GM12892 (cell line): ENCODE measurements at places on chromosomes 16 and 17.

DNA sequence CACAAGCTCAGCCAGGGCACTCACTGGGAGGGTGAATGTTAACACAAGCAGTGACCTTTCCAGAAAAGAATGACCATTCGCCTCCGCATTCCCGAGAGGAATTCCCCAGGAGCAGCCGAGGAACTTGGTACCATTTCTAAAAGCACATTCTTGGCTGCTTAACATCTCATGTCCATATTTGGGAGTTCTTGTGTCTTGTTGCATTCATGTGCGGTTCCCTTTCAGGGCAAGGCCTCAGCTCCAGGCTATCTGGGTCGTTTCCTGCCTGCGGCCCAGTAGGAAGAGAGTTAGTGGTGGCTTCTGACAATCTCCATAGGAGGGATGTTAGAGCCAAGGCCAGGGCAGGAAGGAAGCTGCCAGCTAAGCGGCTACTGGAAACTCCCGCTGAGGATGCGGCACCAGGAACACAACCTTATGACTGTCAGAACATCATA is 27.8 kb upstream of the MEAK7 start:
- DNase-seq: no peak

- no peak for DNase-seq
These were observed 426.6 kb upstream of the CDH11 start for GRCh38 chr16:65548470-65548869.

DNA sequence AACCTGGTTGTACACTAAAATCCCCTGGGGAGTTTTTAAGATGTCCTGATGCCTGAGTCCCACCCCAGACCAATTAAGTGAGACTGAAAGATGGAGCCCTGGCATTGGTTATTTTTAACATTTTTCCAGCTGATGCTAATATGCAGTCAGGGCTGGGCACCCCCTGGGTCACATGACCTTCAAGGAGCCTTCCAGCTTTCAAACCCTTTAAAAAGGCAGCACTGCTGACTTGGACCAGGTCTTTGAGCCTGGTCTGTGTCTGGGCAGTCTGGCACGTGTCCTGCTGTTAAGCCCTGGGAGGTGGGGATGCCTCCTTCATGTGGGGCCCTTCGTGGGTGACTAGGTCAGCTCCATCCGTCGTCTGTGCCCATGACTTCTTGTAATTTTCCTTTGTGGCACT is 202.6 kb downstream of the CCDC182 start:
- DNase-seq: no peak

DNA sequence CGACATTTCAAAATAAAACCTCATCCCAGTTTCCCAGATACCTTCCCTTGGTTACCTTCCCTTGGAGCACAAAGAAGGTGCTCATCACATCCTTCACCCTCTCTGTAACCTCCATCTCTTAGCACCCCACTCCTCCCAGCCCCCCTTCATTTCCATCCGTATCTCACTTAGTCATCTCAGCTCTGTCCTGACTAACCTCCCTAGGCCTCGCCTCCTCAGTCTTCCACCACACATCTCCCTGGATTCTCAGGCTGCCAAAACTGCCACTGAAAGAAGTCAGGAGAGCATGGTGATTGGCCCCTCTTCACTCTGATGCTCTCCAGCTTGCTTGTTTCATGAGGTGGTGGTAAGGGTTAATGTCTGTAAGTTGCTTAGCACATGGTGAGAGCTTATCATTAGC is 2.3 kb downstream of the ZFP3 start:
- no peak for DNase-seq

- no peak for DNase-seq
These were observed 373.7 kb downstream of the HAPSTR1 start for GRCh38 chr16:9465161-9465560.

- DNase-seq: no peak
These were observed 8.9 kb downstream of the NMT1 start for GRCh38 chr17:45070001-45070400.

DNA sequence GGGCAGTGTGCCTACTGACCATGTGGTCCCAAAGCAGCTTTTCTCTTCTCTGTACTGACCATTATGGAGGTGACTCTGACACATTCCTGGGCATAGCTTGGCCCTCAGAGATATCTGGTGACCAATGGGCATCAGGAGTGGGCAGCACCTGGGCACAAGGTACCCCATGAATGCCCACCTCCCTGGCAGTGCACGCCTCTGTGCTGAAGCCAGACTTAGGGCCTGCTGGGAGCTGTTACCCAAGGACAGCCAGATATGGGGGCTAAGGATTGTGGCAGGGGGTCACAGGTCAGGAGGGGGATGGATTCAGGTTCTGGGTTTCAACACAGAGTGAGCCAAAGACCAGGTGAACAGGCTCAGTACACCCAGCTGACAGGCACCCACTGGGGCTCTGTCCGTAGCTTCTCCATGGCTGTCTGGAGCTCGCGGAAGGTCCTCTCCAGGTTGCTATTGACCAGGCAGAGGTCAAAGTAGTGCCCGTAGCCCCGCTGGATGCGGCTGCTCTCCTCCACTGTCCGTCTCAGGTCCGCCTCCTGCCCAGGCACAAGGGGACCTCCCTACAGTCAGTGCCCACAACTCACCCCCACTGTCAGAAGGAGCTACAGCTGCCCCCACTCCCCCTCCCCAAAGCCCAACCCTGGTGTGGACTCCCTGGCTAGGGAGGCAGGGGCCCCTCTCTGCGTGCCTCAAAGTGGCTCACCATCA is 29.7 kb downstream of the MPP2 start:
- DNase-seq: no peak

- DNase-seq: no peak
These were observed 40.1 kb upstream of the RBBP6 start for GRCh38 chr16:24499193-24499814.

DNA sequence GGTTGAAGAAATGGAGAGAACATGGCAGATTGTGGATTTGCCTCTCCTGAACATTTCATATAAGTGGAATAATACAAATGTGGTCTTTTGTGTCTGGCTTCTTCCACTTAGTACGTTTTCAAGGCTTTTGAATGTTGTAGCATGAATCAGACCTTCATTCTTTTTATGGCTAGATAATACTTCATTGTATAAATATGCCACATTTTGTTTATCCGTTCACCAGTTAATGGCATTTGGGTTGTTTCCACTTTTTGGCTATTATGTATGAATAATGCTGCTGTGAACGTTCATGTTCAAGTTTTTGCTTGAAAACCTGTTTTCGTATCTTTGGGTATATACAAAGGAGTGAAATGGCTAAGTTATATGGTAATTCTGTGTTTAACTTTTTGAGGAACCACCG is 130.4 kb downstream of the TANC2 start:
- DNase-seq: no peak

- no peak for DNase-seq
These were observed 28.8 kb upstream of the KLHDC4 start for GRCh38 chr16:87794485-87795078.

- DNase-seq: no peak
These were observed 296.9 kb upstream of the CDH5 start for GRCh38 chr16:66069587-66069986.

- no peak for DNase-seq
These were observed 137.0 kb upstream of the TP53TG3D start for GRCh38 chr16:32116080-32116479.

DNA sequence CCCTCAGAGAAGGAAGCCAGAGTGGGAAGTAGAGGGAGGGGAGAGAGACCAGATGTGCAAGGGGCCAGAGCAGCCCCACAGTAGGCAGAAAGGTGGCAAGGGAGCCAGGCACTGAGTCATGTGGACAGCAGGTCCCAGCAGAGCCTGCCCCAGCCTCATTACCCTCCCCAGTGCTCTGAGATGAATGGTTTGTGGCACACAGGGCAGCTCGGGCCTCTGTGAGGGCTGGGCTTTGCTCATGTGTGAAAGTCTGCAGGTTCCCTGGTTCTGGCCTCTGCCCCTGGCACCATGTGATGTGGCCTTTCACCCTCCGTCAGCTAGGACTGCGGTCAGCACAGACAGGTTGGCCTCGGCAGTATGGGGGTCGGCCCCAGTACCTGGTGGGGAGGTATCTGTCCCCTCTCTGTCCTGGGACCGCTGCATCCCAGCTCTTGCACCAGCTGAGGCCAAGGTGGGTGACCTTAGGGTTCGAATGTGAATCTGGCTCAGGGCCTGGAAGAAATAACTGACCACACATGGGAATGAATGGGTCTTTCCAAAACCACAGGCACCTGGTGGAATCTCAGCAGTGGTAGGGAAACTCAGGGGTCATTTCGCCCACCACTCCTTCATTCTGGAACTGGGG is 8.9 kb downstream of the LRRC75A start:
- no peak for DNase-seq

DNA sequence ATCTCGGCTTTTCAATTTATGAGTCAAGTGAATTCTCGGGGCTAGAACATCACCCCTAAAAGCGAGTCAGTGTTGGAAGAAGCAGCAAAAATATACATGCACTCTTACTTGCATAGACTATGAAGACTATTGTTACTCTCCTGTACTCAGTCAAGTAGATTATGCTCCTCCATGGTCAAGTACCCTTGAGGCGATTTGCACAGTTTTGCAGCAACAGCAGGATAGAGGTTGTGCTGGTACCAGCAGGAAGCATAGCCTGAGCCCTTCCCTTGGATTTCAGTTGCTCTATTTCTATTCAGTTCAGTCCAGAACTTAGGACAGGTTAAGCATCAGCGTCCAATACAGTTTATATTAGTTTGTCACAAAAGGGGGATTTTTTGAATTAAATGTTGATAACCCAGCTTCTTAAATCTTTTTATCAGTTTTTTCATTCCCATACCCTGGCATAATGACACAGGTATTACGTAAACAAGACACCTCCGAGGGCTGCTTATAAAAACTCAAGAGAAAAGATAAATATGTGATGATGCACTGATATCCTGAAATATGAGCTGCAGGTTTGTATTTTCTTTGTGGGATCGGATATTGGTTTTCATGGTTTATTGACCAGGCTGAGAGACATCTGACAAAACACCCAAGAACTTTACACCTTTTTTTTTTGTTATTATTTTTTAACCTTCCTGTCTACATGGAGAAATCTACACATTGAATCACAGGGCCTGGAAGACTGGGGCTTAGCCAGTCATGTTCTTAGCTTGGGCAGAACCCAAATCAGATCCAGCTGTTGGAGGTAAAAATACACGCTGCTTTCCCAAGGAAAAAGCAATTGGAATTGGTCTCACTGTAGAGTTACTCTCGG is 144.1 kb downstream of the PITPNC1 start:
- DNase-seq: no peak

DNA sequence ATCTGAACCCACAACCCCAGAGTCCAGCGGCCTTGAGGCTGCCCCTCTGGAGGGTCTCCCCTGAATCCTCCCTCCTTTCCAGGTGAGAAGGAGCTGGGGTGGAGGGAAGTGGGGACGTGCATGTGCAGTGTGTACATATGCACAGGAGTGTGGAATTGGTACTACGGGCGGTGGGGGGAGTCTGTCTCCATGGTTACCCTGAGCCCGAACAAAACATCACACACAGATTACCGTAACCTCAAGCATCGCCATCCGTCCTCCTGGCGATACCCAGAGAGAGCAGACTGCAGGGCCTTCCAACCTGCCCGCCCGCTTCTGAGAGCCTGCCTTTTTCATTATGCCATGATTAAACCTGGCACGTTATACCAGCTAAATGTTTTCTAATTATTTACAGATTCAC is 25.1 kb downstream of the GSG1L start:
- DNase-seq: no peak

GRCh38 chr16:65119901-65120401 is 1.9 kb downstream of the CDH11 start:
- no peak for DNase-seq

DNA sequence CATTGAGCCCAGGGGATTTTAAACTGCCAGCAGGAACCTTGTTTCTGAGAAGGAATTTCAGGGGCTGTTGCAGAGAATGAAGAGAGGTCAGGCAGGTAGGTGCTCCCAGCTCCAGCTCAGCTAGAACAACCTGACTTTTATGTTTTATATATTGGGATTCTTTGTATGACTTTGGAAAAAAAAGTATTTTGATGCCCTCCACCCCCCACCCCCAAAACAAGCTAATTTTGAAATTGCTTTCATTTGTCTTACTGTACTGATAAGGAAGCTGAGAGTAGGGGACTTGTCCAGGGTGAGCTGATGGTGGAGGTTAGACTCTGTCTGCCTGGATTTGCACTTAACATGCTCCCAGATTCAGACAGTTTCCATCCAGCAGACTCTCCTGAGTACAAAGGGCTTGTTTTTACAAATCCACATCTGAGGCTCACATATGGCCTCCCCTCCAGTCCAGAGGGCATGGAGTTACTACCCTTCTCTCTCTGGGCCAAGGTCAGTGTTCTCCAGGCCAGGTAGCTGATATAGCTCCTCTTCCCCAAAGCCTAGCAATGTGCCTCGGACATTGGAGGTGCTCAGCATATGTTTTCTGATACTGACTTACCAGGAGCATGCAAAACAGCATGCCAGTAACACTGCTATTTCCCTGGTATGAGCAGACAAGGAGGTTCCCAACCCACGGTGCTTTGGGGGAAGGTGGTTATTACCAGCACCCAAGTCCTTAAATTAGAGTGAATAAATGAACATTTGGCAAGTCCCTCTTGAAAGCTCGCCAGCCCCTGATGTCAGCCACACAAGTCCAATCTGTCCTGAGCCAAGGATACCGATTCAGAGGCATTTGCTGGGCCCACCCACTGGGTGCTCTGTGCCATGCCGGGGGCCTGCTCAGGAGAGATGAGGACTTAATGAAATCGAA is 11.3 kb downstream of the STX1B start:
- no peak for DNase-seq

GRCh38 chr17:1003633-1003971 is 6.7 kb downstream of the TIMM22 start:
- no peak for DNase-seq

DNA sequence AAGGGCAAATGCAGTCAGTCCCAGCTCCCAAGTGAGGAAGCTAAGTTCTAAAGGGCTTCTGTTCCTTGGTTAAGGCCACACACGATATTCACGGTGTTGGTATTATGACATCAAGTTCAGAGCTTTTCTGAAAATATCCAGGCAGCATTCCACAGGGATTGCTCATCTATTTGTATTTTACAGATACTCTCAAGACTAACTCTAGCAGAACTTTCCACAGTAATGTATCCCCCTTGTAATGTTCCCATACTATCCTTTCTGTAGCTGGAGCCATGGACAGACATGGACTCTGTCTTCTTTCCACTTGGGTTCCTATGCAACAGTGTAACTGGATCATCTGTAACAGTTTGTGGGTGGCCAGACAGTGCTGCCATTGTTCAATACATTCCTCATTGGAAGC is 13.5 kb downstream of the SDR42E1 start:
- DNase-seq: no peak

- DNase-seq: no peak
These were observed 1.3 kb upstream of the HIC1 start for GRCh38 chr17:2053380-2054261.
